ENCODE measurements at places on chromosomes 4 and X. TPM values are rescaled to one million over a fixed set of nuclear protein-coding genes. Genes with fewer than 3 reads are reported as not detected.

GRCh38 chrX:107878106-107878505 is 52.4 kb downstream of the MID2 start:
- DNase-seq: no peak

DNA sequence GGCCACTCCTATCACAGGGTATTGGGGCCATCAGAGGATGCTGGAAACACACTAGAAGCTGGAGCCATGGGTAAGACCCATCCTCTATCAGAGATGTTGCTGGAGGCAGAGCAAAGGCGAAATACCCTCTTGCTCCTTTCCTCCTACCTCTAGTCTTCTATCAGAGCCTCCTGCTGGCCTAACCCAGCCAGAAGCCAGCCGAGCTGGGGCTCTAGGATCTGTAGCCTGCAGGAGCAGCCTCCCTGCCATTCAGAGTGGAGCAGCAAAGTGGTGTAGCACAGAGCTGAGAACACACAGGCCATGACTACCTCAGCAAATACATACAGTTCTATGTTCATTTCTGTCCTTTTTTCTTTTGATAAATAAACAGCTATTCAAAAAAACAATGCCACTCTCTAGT is 35.7 kb downstream of the GATB start:
- DNase-seq: no peak

- no peak for DNase-seq
These were observed 506.6 kb downstream of the KLHL13 start for GRCh38 chrX:117610049-117610448.

- no peak for DNase-seq
These were observed 24.8 kb downstream of the CPE start for GRCh38 chr4:165403637-165404036.

The POF1B gene
- total RNA-seq: 0.21 TPM

GRCh38 chr4:40204507-40205258 is 7.9 kb downstream of the RHOH start:
- DNase-seq: no peak

The KLHL4 gene
- 0.21 TPM for total RNA-seq

- no peak for DNase-seq
These were observed 132.7 kb downstream of the TMEM164 start for GRCh38 chrX:110135618-110136017.

DNA sequence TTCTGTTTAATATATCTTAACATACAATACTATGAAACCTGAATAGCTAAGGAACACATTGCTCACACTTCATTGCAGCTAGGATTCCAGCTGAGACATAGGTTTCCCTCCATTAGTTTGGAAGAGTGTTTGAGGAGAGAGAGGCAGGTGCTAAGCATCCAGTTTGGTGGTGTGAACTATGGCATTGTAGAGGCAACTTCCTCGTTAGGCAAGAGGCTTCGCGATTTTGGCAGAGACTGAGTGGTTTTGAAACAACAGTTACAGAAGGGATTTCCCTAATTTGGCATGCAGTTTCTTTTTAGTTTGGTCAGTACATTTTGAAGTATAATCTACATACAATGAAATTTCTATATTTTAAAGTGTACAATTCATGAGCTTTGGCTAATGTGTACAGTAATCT is 117.1 kb upstream of the BMP3 start:
- DNase-seq: no peak

- DNase-seq: no peak
These were observed 95.8 kb downstream of the ATXN3L start for GRCh38 chrX:13223868-13224567.

DNA sequence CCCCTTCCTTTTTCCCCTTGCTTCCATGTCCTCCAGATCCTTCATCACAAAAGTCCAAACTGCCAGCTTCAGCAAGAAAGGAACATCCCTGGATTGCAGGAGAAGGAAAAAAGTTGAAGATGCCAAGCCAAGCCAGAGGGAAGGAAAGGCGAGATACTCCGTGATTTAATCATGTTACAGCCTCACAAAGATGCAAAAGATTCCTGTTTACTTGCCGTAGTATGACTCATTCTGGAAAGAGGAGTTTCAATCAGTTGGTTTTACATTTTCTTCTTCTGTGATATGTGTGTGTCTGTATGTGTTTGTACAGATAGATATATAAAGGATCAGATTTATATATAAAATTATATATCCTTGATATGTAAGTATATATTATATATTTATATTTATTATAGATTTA is 69.3 kb downstream of the BTC start:
- DNase-seq: no peak

GRCh38 chr4:4408132-4408523 is 21.2 kb downstream of the NSG1 start:
- DNase-seq: no peak

The TRO gene
- 1.4 TPM for total RNA-seq

- no peak for DNase-seq
These were observed 102.6 kb downstream of the PRDM5 start for GRCh38 chr4:120819805-120820437.

The CPZ gene
- total RNA-seq: 3.5 TPM

The IL21 gene
- total RNA-seq: not detected

The PNMA3 gene
- total RNA-seq: not detected

- no peak for DNase-seq
These were observed 1043.6 kb downstream of the CCSER1 start for GRCh38 chr4:91170768-91171167.

GRCh38 chrX:112636951-112637581 is 42.7 kb downstream of the LHFPL1 start:
- DNase-seq: no peak

DNA sequence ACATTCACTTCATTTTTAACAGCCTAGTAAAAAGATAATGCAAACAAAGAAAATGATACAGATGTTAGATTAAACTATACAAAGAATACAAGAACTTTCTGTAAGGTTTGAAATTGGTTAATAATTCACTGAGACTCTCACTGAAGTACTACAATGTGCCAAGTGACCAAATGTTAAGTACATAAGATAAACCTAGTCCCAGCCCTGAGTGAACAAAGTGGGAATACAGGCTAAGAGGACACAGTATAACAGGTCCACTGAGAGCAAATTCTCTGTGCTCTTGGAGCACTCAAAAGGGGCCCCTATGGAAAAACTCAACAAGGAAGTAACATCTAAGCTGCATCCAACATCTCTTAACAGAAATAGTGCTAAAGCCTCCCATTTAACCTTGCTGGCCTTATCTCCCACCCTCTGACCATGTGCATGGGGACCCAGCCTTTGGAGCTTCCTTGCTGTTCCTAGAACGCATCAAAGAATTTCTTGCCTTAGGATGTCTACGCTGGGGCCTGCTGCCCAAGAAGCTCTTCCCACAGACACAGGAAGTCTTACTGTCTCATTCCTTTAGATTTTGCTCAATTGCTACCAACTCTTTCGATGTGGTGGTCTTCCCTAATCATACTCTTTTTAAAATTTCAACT is 113.4 kb downstream of the ZAR1 start:
- DNase-seq: no peak

DNA sequence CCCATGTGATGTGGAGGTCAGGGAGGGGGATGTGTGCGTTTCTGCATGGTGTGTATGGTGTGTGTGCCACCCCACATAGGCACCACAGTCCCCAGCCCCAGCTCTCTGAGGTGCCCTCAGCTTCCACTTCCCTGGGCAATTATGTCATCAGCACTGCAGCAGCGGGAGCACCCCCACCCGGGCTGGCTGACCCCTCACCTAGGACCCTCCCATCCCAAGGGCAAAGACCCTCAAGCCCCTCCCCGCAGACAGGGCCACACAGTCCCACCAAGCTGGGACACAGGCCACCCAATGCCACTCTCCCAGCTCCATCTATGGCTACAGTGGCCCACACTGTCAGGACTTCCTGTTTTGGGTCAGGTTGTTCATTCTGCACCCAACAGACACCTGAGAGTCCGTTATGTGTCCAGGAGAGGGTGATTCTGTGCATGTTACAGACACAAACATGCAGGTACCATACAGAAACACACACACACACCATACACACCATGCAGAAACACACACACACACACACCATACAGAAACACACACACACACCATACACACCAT is 75.2 kb downstream of the JAKMIP1 start:
- DNase-seq: no peak
